ENCODE measurements at places on chromosomes 12 and 14.

- no peak for DNase-seq
These were observed 6.0 kb downstream of the STYX start for GRCh38 chr14:52735921-52736489.

GRCh38 chr12:79858518-79858917 lies 76.4 kb downstream of the PPP1R12A start:
- no peak for DNase-seq

DNA sequence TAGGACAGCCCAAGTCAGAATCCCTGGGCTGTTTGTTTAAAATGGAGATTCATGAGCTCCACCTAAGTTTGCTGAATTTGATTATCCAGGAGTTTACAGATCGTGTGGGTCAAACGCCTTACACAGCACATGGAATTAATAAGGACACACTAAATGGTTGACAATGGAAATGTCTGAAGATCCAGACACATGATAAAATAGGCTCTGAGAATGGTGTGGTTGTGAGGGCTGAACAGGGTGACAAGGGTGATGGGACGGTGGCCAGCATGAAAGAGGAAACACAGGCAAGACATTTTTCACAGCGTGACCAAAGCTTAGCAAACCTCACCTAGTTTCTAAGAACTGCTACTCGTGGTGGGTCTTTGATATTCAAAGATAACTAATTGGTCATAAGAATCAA lies 12.5 kb downstream of the VWF start:
- no peak for DNase-seq

GRCh38 chr14:101350021-101350420 lies 211.3 kb upstream of the DIO3 start:
- no peak for DNase-seq

- no peak for DNase-seq
These were observed 50.4 kb downstream of the ATG14 start for GRCh38 chr14:55361190-55361589.

DNA sequence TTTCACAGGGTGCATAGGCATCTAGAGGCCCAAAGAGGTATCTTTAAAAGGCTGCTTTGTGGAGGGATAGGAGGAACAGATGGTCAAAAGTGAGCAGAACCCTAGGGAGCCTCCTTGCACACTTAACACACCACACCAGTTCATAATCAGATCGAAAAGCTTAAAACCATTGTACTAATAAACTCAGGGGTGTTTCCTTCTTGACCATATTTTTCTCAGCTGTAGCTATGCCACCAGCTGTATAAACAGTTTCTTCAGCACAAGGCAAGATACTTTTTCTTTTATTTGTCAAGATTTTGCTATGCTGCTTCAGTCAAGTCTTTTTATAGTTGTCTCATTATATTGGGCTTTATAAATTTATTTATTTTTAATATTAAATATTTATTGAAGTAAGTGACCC lies 88.7 kb downstream of the RIC8B start:
- no peak for DNase-seq

DNA sequence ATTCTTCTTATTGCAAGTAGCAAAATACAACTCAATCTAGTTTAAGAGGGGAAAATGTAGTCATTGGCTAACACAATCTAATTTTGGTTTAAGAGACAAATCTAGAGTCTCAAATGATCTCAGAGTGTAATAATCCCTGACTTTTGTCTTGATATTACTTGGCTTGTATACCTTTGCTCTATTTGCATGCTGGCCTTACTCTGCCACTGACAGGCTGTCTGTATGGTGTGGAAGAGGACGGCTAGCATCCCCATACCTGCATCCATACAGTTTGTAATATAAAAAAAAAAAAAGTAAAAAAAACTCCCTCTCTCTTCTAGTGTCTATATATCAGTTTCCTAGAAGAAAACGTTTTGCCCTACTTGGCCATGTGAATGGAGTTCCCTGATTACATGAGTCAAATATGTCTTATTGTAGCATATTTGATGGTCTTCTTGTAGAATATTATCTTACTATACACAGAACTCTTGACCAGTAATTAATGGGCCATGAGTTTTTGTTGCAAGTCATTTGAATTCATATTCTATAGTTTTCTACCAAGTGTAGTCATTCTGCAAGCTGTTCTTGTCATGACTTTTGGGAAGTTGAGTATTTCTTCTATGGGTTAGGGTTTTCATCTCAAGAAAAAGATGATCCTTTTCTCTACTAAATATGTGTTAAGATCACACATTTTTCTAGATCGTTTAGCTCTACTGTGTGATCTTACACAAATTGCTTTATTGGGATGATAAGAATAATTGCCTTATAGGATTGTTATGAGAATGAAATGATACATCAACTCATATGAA lies 8.2 kb downstream of the HIF1A start:
- no peak for DNase-seq

DNA sequence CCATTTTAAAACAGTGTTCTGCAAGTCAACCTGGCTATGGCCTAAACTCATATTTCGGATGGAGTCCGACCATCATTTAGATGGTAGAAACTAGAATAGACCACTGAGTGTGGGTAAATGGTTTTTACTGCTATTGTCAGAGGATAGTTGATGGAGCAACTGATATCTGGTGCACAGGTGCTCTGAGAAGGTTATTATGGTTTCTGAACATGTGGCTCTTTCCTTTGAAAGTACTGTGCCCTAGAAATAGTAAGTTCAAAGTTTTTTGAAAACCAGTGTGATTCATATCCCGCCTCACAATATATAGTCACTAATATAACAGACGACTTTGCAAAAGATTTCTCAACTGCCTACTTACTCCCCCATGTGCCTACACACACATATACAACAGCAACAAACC lies 64.4 kb upstream of the BTG1 start:
- no peak for DNase-seq

GRCh38 chr12:104414581-104415341 lies 42.0 kb upstream of the CHST11 start:
- DNase-seq = no peak

DNA sequence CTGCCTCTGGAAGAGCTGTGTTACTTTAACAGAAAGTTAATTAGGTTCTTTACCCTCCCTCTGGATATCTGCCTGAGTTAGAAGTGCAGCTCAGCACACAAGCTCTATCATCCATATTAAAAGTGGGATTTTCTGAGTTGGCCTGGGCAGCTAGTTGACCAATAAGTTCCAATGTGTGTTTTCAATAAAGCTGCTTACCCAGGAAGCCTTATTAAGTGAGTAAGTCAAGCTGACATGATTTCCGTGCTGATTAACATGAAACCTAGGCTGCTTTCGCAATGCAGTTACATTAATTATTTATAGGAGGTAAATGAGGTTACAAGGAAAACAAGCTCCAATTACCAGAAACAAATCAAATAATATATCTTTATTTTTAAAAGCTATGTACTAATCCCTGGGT lies 4.8 kb downstream of the NEUROD4 start:
- DNase-seq = no peak

- DNase-seq = no peak
These were observed 379.0 kb downstream of the DAD1 start for GRCh38 chr14:22210026-22210425.

- no peak for DNase-seq
These were observed 2.0 kb upstream of the PCED1B start for GRCh38 chr12:47077206-47078085.

Data from Right ventricle myocardium superior (tissue), 1 donor.